Body of pancreas (tissue), 4 donors: ENCODE measurements at places on chromosomes 1 and 21.

GRCh38 chr1:204782118-204782700, 88.5 kb upstream of the NFASC start:
- DNase-seq, result no peak

- no peak for DNase-seq
Observed at GRCh38 chr1:217522277-217522676, 108.6 kb downstream of the GPATCH2 start.

- DNase-seq, result no peak
Observed at GRCh38 chr21:45911806-45912325, 69.7 kb upstream of the COL6A1 start.

GRCh38 chr1:89603651-89604413, 29.1 kb upstream of the LRRC8C start:
- DNase-seq, result no peak
